ENCODE measurements at places on chromosomes 5 and 9. TPM values are rescaled to one million over a fixed set of nuclear protein-coding genes. Genes with fewer than 3 reads are reported as not detected.

DNA sequence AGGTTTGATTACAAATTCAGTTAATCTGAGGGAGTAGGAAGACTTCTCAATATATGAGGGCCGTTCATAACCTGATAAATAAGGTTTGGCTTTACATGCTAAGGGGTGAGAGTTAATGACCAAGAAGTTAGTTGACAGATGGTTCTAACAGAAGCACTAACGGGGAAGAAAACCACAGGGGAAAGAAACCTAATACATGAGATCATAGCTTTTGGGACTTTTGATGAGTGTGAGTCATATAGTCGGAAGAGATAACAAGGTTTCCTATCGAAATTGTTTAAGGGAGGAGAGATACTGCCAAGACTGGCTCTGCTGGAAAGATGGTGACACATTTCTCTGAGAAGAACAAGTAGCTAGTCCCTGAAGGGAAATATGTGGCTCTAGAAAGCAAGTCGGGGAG lies 140.1 kb downstream of the COX7C start:
- no peak for DNase-seq
- no peaks in the 10 kb centered on the region for H3K4me1 ChIP-seq
- H3K27me3 ChIP-seq, result no peaks in the 10 kb centered on the region
- H3K36me3 ChIP-seq, result no peaks in the 10 kb centered on the region
- no peak overlapping the region for H3K4me3 ChIP-seq
- H3K27ac ChIP-seq, result no peak overlapping the region

DNA sequence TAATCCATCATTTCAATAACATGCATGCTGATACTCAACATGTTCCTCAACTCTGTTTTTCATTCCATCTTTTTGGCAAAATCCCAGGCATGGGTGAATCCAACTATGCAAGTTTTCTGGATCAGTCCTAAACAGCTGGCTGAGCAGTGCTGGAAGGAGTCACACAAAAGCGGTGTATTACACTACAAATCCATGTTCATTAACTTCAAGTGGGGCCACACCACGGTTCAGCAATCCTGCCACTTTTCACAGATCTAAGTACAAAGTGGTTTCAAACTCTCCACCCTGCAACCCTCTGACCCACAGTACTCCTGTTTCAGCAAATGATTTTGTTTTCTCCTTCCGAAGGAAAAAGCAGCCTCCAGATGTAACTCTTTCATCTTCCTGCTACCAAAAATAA lies 222.5 kb downstream of the EPB41L4A start:
- no peak overlapping the region for H3K27ac ChIP-seq
- DNase-seq, result no peak

The URM1 gene
- total RNA-seq, result 78.9 TPM

The CDH9 gene
- total RNA-seq, result not detected

The TLX3 gene
- not detected for total RNA-seq

Data from activated CD8-positive, alpha-beta T cell treated with anti-CD3 and anti-CD28 coated beads, Interleukin-2, amount 10 ng/mL, durations not matched to agents 7 days and 5 days (primary cell).